ENCODE measurements at places on chromosomes 6 and 20.

DNA sequence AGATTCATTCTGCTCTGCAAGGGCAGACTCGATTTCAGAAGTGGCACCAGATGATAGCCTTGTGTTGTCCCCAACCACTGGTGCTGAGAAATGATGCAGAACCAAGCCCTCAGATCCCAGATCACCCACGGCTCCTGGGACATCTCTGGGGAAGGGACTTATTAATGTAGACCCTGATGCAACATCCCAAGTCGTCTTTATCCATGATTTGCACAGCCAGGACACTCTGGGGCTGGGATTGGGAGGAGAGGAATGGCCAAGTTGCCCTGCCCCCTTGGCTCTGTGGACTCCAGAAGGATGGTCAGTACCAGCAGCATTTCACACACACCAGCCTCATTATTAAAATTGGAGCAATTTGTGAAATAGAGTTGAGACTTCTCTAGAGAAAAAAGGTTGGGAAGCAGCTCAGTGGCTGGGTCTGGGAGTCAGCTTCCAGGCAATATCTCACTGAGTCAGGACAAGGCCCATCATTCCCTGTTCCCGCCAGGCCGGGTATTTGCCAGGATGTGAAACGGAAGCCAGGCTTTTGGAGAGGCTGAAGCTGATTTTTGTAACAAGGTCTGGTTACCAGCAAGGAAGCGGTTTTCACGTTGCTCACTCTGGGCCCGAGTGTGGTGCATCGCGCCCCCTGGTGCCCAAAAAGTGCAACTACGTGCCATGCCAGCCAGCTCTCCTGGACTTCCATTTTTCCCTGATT lies 67.4 kb downstream of the ZBTB2 start:
- DNase-seq, result peak; percentile 76

DNA sequence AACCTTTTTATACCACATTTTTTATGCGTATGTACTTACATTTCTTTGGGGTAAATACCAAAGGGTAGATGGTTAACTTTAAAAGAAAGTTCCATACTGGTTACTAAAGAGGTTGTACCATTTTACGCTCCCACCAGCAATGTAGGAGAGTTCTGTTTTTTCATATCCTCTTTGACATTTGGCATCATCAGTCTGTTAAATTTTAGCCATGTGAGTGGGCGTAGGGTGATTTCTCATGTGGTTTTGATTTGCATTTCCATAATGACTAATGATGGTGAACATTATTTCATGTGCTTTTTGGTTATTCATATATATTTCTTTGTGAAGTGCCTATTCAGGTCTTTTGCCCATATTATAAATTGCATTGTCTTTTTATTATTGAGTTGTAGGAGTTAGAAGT lies 194.2 kb downstream of the PRL start:
- DNase-seq, result no peak

DNA sequence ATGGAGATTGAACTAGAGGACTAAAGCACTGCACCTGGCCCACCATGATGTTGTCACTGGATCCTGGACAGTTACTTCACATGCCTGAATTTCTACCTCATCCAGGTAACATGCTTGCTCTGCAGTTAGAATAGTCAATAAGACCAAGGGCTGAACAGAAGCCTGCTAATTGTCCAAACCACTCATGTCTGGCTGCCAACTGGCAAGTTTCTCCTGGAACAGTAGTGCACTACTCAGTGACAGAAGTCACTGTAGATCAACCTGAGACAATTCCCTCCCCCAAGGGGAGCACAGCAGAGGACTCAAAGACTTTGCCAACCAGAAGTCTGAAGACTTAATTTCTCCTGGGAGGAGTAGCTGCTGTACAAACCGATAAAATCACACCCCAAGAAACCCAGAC lies 454.6 kb upstream of the MARCKS start:
- no peak for DNase-seq

DNA sequence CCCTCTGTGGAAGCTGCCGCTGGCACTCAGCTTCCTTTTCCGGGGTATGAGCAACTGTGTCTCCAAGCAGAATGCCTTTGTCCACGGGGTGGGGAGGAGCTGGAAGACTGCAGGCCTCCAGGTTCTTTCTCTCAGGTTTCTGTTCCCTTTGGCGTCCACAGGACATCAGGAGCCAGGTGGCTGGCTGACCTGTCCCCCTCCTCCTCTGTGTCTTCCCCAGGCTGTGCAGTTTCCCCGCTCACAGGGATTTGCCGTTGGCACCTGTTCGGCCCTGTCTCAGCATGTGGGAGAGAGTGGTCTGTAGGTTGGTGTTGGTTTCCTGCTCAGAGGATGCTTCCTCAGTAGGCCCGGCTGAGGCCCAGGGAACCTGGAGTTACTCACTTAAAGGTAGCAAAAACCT lies 43.5 kb downstream of the CDS2 start:
- no peak for DNase-seq

DNA sequence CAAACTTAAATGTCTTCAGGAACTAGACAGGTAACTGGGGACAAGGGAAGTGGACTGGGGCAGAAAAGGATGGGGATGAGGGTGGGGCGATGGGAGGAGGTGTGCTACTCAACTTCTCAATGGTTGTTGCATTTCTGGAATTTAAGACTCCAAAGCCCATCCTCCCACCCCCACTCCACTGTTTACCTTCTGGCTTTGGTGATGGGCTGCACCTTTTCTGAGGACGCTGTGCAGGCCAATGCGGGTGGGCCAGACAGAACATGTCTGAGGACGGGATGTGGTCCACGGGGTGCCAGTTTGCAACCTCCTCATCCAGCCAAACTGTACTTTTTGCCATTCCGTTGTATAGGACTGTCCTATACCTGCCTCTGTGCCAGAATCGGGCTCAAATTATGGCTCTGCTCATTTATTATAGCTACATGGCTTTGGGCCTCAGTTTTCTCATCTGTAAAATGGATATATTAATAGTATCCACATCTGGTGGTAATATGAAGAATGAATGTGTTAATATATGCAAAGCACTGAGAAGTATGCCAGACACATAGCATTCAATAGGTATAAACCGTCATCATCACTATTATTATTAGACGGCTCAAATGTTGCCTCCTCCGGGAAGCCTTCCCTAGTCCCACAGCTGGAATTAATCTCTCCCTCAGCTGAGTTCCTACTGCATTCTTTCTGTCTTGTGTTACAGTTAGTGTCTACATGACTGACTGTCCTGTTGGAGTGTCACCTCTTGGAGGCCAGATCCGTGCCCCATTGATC lies 31.0 kb upstream of the VEGFA start:
- no peak for DNase-seq

GRCh38 chr6:128464790-128465189 lies 55.6 kb downstream of the PTPRK start:
- DNase-seq, result no peak

GRCh38 chr6:53188833-53189232 lies 40.2 kb upstream of the GCM1 start:
- no peak for DNase-seq

GRCh38 chr6:117555262-117555849 lies 47.0 kb downstream of the GOPC start:
- DNase-seq, result no peak

Data from astrocyte of the cerebellum (primary cell).